ENCODE measurements at places on chromosomes 12 and 14. TPM values are rescaled to one million over a fixed set of nuclear protein-coding genes. Genes with fewer than 3 reads are reported as not detected.
A peak's percentile ranks its signal among the peaks of the same experiment; 100 is the strongest.

CLBA1 gene
- total RNA-seq = 4.2 TPM

LTBP2 gene
- total RNA-seq = 7.6 TPM

CLEC4A gene
- not detected for total RNA-seq

OVCH1 gene
- total RNA-seq = not detected

DNA sequence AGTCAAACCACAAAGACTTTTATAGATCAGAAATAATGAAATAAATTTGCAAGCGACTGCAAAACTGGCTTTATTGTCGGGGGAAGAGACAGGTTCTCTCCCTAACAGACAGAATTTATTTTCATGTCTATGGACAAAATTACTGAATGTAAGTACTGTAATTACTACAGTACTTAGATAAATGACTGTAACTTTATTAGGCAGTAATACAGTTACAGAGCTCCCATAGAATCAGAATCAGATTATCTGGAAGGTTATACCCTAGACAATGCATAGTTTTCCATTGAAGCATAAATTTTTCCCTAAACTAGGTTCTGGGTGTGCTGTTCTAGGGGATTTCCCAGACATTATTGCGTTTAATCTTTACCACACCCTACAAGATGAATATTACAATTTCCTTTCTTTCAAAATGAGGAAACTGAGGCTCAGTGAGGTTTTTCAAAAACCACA is 114.2 kb downstream of the C12orf75 start:
- DNase-seq = peak; percentile 9

DNA sequence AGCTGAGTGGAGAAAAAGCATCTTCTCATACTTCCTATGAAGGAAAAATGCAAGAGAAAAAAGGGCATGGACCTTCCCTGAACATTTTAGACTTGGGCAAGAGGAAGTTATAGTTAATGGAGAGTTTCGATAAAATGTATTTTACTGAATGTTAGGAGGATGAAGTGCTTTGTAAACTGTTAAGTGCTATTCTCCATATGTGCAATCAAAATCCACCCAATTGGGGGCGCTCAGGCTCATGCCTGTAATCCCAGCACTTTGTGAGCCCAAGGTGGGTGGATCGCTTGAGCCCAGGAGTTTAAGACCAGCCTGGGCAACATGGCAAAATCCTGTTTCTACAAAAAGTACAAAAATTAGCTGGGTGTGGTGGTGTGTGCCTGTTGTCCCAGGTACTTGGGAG is 1.9 kb upstream of the CNPY2 start:
- no peak for DNase-seq

- no peak for DNase-seq
These were observed 166.7 kb downstream of the SLC38A4 start for GRCh38 chr12:46659032-46659650.

Measured in Caki2 (cell line).